SIG-M5 (cell line): ENCODE measurements at places on chromosomes 6 and 20.

- DNase-seq, result no peak
Measured at GRCh38 chr6:138503881-138504680, 4.8 kb upstream of the NHSL1 start.

- no peak for DNase-seq
Measured at GRCh38 chr6:46453741-46454316, 37.4 kb downstream of the RCAN2 start.

DNA sequence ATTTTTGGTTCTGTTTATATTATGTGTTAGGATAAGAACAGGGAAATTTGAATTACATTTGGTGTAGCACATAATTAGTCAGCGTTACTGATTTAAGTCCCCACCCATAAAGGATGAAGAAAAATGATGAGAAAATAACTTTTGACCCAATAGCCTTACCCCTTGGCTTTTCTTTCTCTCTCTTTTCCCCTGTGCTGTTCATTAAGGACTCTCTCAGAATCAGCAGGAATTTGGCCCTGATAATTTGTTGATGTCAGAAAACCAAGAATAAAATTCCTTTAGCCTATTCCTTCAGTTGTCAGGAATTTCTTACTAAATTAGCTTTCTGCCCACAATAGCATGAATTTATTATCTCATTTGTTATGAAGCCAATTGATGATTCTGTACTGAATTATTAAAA, 18.5 kb downstream of the PLCB1 start:
- no peak for DNase-seq

DNA sequence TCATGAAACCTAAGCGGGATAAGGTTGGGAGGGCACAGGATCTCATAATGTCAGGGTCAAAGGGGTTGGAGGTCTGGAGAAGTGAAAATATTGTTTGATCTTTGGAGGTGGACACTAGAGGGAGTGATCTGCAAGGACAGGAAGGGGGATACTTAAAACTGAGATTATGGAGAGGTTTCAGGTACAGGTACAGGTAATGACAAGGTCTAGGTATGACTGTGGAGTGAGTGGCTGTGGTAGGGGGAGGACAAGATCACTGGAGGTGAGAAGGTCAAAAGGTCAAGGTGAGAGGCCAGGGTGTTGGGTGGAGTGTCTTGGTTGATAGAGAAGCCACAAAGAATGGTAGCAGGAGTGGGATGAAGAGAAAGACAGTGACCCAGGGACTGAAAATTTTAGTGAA, 16.8 kb upstream of the NOTCH4 start:
- DNase-seq, result no peak

- DNase-seq, result no peak
Measured at GRCh38 chr20:59807909-59808728, 125.3 kb downstream of the SYCP2 start.

DNA sequence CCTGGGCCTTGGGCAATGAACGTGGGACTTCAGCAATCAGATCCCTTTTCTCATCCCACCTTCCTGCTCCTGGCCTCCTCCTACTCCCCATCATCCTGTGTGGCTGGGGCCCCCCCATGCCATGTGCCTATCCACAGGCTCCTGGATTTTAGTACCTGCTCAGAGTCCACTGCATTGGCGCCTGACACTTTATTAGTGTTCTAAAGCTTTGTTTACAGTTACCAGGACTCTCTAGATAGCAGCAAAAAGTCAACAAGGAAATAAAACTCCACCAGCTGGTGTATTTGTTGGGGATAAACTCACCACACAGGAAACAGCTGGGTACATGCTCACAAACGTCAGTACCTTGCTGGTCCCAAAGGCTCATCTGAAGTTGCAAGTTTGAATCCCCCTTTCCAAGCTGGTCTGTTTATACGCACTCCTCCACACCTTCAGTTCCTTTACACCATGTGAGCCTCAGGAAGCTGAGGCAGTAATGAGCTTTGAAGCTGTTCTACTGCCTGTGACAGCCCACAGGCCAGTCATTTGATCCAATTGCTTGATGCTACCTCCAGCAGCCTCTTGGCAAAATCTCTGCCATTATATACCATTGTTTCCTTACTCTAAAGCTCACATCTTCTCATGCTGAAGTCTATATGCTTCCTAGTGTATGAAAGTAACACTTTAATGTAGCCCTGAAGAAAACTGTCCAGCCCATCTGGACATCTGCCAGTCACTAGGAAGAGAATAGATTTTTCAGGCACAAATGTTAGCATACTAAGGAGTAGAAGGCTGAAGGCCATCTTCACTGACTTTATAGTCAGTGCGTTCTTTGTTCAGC, 76.6 kb downstream of the ANKEF1 start:
- no peak for DNase-seq

DNA sequence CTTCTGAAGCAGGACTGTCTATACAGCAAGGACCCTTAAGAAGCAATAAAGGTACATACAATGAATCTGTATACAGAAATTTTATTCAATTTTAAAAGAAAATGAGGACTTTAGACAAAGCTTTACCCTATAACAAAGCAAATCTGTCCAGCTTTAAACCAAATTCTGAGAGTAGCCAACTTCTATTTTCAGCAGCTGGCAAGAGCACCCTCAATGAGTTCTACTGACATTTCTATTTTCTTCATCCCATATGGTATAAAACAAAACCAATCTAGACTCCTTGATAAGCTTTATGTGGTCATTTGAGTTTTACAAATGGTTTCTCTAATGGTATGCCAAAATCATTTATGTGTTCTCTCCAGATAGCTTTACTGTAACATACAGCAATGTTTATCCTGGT, 12.7 kb downstream of the CPNE1 start:
- DNase-seq, result no peak

DNA sequence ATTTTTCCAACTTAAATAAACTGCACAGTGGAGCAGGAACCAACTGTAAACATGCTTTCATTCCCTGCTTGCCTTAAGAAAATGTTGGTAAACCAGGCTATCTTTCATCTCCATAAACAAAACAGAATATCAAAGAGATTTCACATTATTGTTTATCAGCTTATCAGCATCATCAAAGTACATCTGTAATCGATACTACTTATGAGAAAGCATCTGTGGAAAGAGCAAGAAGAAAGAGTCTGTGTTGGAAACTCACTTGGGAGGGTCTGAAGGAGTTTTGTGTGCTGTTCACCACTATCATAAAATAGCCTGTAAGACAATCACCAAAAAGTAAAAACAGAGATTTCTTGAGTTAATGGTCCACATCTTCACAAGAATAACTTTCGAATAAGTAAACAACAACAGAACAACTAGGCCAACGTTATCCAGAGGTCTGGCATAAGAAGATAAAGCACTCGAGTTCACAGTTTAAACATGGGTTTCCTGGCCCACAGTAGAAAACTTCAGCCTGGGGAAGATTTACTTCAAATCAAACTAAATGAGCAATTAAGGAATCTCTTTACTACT, 47.9 kb downstream of the EPB41L2 start:
- no peak for DNase-seq

- no peak for DNase-seq
Measured at GRCh38 chr6:109717971-109718370, 26.9 kb downstream of the FIG4 start.
